ENCODE measurements at places on chromosomes 5 and 9.

DNA sequence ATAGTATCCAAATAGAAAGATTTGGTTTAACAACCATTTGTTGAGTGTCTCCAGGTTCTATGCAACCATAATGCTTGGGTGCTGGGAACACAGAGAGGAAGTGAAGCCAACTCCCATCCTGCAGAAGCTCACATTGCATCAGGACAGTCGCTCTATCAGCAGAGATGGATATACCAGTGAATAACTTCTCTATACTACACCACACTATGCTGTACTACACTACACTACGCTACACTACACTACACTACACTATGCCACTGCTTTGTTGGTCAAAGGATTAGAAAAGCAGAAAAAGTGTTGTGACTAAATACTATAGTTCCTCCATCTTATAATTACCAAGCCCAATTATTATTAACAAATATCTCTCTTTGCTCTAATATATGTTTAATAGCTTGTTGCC is 89.2 kb upstream of the PRRC1 start:
- DNase-seq, result no peak

GRCh38 chr5:4766101-4766500 is 374.0 kb upstream of the ADAMTS16 start:
- no peak for DNase-seq

GRCh38 chr5:176700239-176700847 is 53.1 kb downstream of the TSPAN17 start:
- no peak for DNase-seq

DNA sequence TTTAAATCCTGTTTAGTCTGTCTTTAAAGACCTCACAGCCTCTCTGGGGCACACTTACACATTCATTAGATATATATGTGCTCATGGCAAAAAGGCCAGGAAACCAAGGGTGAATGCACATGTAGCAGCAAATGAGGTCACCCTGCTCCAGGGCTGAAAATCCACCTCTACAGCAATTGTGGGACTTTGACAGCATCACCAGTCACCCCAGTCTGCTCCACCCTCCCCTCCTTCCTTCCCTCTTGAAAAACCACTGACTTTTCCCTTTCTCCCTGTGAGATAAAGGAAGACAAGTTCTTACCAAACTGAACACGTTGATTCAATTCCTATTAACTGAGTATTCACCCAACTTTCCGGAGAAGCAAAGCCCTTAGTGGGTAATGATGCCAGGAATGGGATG is 15.2 kb upstream of the SH3RF2 start:
- DNase-seq, result no peak

DNA sequence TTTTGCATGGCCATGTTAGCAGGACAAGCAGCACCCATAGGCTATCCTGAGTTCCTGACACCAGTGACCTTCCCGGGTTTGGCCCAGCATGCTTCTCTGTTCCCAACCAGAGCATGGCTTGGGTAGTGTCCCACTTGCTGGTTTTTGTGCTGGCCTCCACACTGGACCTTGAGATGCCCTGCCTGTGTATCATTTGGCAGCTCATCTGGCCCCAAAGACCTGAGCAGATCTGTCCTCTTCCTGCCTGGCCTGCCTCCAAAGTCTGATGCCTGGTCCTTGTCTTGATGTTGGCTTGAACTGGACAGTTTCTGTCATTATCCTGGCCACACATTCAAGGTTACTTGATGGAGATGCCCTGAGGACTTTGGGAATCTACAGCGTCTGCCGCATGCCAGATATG is 590.7 kb upstream of the KLF4 start:
- DNase-seq, result no peak

- no peak for DNase-seq
These were observed at the start of gene MCTP1 for GRCh38 chr5:95284572-95285408. Gene MCTP1, minus strand, starts transcription at chr5:95285094.

- no peak for DNase-seq
These were observed 202.6 kb downstream of the PIK3R1 start for GRCh38 chr5:68418201-68418600.

- DNase-seq, result no peak
These were observed 16.4 kb downstream of the LNPEP start for GRCh38 chr5:96952118-96952750.

- DNase-seq, result no peak
These were observed 332.4 kb downstream of the CDH18 start for GRCh38 chr5:19655627-19656026.

DNA sequence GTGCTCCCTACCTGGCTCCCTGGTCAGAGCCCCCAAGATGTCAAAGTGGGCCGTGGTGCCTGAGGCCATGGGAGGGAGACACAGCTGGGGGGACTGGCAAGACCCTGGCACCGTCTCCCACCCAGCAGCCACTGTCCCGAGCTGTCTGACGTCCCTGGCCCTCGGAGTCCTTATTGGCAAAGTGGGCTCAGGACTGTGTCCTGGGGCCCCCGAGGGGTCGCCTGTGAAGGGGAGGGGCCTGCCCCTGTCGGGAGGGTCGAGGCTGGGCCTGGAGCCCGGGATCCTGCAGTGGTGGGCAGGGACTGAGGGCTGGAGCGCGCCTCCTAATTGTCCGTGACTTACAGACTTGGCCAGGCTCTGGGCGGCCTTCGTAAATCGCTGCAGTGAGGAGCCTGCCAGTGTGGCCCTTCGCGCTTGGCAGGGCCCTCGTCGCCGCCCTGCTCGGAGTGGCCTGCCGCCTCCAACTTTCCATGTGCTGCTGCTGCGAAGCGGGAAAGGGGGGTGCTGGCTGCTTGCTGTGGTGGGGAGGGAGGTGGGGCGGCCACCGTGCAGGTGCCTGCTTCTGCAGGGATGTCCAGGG is 13.7 kb downstream of the MYMK start:
- DNase-seq, result no peak

DNA sequence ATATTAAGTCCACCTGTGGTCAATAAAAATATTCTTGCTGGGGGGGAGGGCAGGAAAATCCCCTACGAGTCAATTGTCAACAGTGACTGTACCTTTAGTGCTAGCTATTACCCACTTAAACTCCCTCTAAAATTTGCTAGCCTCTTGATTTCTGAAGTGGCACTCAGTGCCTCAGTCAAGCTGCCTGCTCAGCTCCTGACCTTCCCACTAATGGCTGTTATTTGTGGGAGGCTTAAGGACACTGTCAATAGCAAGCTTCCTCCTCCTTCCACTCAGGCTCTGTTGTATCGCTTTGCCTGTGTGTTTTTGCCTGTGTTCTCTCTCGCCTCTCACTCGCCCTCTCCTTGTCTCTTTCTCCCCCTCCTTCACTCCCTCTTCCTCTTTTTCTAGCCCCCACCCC is 140.8 kb downstream of the BNC2 start:
- DNase-seq, result no peak

- no peak for DNase-seq
These were observed 7.5 kb downstream of the CD74 start for GRCh38 chr5:150404941-150405816.

- no peak for DNase-seq
These were observed 59.6 kb upstream of the NFIL3 start for GRCh38 chr9:91483189-91483691.

DNA sequence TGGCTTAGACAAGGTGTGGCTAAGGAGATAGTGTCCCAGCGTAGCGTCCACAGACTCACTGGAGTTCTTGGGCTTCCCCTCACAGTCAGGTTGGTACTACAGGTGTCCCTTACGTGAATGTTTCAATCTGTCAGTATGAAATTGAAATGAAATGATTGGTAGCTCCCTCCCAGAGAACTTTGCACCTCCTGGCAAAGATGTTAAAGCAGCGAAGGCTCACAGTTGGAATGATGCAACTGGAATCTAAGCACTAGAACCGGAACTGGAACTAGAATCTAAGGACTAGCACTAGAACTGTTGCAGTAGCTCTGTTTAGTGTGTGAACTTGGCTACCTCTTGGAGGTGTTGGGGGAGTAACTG is 1.1 kb downstream of the SLC31A1 start:
- DNase-seq, result no peak

DNA sequence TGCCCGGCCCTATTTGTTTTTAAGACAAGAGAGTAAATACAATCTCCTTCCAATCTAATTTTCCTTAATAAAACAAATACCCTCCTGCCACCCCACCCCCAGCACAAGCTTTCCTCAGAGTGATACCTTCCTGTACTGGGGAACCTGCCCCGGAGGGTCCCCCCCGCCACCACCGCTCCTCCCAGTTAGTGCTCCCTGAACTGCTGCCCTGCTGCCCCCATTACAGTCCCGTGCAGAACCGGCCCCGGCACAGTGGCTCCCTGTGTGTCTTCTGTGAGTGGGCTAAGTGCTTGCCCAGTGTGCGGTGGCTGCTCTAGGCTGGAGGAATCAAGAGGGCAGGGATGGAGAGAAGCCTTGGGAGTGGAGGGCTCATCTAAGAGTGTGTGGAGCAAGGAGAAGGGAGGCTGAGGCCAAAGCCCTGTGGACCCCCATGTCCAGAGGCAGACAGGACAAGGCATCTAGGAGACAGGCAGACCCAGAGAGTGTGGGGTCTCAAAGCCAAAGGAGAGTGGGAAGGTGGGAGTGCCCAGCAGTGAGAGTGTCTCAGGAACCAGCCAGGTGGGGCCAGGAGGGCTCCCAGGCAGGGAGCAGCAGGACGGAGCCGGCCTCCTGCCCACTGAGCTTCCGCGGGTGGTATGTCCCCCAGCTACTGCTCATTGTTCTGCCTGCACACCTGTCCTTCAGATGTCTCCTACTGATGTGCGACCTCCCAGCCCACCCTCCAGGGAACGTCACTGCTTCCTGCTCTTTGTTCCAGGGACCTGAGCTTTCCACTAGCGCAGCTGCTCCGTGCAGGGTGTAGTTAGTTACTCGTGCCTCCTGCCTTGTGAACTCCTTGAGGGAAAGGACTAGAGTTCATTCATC is 129.0 kb downstream of the DAB2IP start:
- no peak for DNase-seq

DNA sequence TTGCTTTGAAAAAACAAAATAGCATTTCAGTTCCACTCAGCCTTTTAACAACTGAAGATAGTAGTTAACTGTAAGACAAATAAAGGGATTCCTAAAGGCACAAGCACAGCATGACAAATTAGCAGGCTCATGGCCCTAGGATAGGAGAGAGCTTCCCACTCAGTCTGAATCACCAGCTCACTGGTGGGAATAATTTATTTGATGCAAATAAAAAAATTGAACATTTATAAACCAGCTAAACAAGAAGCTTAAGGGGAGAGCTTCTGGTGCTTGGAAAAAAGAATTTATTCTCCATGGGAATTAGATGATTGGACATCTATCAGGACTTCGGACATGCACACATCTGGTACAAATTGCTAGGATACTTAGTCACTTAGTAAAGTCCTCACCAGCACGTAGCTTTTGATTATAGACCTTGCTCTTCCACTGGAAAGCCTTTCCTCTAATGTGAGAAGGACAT is 294.1 kb upstream of the TNC start:
- DNase-seq, result no peak

DNA sequence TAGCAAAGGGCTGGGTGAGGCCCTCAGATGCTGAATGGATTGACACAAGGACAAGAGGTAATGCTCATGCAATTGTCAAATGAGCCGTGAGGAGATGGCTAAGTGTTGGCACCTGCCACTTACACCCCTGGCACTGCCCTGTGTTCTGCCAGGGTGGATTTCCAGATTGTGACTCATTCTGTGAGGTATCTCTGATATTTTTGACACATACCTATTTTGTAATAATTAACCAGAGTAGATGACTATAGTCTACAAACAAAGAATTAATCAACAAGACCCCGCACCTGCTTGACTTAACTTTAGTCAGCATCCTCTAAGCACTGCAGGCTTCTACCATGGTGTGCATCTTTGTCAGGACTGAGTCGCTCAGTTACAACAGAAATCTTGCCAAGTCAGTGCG is 200.8 kb downstream of the DIRAS2 start:
- no peak for DNase-seq

DNA sequence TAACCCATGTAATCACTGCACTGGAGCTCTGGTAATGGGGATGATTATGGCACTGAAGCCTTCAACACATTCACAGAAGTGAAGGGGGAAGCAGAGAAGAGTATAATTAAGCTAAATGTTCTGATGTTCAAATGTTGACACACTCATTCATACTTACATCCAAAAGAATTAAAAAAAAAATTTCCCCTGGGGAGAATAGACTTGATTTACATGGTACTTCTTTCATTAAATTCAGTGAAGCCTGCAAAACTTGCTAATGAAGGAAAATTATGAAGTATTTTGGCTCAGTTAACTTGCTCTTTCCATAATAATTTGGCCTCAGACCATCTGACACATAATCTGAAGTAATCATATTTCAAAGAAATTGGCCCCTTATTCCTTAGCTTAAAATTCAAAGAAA is 428.8 kb downstream of the SH3GL2 start:
- DNase-seq, result no peak

- DNase-seq, result no peak
These were observed 29.0 kb upstream of the BOD1 start for GRCh38 chr5:173645437-173645807.

DNA sequence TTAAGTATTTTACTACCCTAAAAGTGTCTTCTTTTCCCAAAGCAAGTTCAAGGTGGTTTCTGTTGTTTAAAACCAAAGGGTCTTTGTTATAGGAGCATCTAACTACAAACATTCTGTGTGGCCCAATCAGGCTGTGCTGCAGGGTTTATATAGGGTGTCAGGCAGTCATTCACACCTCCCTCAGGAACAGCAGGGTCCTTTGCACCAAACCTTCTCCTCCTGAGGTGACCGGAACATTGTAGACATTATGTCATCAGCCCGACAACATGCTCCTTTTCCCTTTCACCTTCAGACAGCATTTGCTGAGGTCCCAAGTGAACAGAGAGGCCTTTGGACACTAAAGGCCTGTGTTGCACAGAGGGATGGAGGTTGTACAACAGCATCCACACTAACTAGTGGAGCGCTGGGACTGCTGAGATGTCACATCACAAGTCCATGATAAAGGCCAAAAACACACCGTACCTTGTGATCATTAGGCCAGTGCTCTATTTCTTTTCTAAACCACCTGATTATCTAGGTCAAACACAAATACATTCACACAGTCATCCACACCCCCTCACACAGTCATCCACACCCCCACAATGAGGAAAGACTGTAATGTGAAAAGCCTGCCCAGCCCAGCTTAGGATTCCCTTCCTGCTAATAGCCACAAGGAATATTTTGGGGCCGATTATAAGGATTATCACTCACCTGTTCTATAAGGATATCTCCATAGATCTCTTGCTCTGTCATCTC is 123.8 kb upstream of the VLDLR start:
- no peak for DNase-seq

DNA sequence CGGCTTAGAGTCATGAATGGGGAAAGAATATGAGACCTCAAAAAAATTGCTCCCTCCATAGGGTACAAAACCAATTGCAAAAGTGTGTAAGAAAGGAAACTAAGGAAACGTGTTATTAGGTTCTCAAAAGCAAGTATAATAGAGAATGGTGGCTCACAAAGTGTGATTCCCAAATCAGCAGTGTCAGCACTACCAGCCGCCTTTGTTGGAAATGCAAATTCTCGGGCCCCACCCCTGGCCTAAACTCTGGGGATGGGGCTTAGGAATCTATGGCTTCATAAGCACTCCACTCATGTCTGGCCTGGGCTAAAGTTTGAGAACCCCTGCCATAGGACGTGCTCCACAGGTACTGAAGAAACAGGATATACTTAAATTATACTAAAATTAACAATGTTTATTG is 1.6 kb upstream of the CCDC69 start:
- DNase-seq, result no peak

- no peak for DNase-seq
These were observed 175.6 kb downstream of the GABBR2 start for GRCh38 chr9:98533132-98533531.

- DNase-seq, result no peak
These were observed 33.2 kb downstream of the GRIN3A start for GRCh38 chr9:101705135-101705661.

GRCh38 chr9:16361118-16361517 is 509.4 kb downstream of the BNC2 start:
- DNase-seq, result no peak

- no peak for DNase-seq
These were observed 4.9 kb upstream of the C7 start for GRCh38 chr5:40904205-40904993.

GRCh38 chr5:133668458-133668857 is 56.1 kb upstream of the FSTL4 start:
- DNase-seq, result no peak

All from stimulated activated CD8-positive, alpha-beta memory T cell treated with anti-CD3 and anti-CD28 coated beads, Interleukin-4, amount 100 ng/mL, for 1 hour (primary cell).